Hippocampal formation (tissue), 2 donors: ENCODE measurements at places on chromosomes 13 and 19.

DNA sequence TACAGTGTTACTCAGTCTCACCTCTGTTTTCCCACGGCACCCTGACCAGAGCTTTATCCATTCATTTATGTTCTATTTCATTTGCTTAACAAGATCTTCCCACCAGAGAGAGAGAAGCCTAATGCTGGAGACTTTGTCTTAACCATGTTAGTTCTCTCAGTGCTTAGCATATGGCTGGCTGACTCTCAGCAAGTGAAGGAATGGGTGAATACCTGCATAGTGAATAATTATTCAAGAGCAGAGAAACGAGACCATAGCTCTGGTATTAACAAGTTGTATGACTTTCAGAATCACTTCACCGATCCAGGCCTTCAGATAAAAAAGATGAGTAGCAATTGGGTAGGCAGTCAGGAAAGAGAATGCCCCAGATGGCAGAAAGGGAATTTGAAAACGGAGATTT is 686.3 kb downstream of the LIG4 start:
- no peak for DNase-seq

GRCh38 chr19:30498707-30499106 is 126.5 kb downstream of the ZNF536 start:
- peak; percentile 10 for DNase-seq

DNA sequence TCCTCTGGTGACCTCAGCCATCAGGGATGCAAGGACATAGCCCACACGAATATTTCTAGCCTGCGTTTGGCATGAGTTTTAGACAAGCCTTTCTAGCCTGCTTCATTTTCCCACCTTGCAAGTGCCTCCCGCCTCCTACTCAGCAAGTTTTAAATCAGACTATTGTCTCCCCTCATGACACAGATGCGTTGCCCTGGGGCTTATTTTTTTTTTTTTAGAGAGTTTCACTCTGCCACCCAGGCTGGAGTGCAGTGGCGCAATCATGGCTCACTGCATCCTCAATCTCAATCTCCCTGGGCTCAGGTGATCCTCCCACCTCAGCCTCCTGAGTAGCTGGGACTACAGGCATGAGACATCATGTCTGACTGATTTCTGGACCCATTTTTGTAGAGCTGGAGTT is 14.6 kb downstream of the GJB2 start:
- DNase-seq, result no peak

- no peak for DNase-seq
Measured at GRCh38 chr13:40406405-40407120, 259.9 kb downstream of the FOXO1 start.

DNA sequence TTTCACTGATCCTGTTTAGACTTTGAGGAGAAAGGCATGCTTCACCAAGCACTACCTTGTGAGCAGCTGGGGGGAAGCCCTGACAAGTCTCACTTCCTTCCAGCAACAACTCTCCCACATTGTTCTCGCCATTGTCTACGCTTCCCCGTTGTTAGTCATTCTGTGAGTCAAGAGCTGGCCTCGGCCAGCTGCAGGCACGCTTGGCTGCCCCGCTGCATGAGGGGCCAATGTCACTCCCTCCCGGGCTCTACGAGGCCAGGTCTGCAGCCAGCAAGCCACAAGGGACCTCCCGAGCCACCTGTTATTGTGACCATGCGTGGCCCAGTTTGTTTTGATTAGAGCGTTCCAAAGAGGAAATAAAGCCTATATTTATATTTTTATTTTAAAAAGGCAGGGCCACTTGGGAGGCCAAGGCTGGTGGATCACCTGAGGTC is 220.9 kb downstream of the FOXO1 start:
- no peak for DNase-seq

DNA sequence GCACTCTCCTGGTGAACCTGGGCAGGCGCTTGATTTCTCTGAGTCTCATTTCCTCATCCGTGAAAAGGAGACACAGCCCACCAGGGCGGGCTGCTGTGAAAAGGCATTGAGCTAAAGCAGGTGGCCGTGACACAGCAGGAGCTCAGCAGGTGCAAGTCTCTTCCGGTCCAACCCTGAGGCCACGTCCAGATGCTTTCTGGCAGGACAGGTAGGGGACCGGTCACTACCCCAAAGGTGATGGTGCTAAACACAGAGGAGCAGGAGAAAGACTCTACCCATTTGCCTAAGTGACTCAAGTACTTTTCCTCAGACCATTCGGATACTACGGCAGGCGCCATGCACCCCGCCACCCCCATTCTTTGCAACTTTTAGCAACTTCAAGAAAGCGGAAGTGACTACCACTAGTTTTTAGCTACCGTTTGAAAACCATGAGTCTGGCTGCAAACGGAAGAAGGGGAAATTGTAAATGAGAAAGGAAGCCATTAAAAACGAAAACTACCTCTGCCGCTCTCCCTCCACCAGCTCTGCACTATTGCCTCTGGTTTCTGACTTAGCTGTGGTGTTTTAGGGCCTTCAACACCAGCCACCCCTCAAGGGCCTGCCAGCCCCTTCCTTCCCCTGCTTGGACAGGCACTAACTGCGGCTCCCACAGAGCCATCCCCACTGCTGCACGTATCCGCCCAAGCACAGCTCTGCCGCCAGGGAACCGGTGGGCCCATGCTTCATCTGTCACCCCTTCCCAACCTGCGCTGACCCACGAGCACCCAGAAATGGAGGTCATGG is 4.8 kb downstream of the PPP6R1 start:
- no peak for DNase-seq

- DNase-seq, result no peak
Measured at GRCh38 chr13:40101708-40102359, 446.4 kb downstream of the COG6 start.

DNA sequence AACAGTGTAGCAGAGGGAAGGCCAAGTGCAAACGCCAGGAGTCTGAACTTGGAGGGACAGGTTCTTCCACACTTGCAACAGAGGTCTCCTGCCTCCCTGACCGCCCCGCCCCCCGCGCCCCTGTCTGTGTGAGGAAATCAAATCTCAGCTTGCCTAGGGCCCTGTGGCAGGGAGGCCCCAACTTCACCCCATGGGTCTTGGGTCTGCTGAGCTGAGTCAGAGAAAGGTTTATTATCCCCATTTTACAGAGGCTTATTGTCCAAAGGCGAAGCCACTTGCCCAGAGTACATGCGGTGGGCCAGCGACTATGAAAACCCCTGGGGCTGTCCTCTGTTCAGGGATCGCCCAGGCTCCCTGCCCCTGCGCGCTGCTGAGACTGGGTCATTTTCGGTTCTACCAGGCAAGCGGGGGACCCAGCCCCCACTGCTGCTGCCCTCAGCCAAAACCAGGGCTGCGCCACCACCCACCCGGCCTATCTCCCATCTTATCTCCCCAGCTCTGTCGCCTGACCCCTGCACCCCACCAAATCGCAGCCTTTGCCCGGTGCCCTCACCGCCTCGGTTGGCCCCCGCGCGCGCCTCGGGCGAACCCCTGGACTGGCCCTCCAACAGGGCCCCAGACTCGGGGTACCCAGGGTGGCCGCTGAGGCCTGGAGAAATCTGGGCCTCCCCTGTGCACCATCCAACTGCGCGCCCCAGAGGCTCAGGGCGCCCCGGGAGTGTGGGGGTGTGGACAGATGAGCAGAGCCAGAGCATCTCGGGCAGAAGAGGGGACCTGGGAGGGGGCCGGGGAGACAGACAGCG is 850 bp upstream of the CERS4 start:
- peak; percentile 67 for DNase-seq

- no peak for DNase-seq
Measured at GRCh38 chr19:32708457-32708856, 11.1 kb upstream of the TDRD12 start.

GRCh38 chr19:47110521-47111005 is 3.0 kb downstream of the ZC3H4 start:
- peak; percentile 33 for DNase-seq

DNA sequence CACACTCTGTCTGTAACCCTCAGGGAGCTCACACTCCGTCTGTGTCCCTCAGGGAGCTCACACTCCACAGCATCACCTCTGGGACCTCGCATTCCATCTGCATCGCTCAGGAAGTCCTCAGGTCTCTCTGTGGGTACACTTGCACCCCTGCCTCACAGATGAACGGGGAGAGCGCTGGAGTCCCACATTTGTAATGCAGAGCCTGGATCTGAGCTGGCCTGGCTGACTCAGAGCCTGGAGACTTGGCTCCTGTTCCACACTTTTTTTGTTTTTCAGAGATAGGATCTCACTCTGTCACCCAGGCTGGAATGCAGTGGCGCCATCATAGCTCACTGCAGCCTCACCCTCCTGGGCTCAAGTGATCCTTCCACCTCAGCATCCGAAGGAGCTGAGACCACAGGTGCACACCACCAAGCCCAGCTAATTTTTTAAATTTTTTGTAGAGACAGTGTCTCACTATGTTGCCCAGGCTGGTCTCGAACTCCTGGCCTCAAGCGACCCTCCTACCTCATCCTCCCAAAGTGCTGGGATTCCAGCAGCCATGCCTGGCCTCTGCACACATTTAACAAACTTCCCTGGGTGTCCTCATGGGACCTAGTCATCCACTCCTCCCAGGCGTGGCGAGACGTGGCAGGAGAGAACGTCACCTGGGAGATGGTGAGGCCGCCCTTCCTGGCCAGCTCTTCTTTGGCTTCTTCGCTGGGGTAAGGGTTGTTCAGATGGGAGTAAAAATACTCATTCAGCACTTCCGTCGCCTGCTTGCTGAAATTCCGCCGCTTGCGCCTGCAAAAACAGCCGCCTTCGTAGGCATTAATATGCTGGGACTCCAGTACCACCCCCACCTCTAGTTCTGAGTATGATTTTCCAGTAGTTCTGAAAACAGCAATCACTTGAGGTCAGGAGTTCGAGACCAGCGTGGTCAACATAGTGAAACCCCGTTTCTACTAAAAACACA is 31.0 kb downstream of the CILP2 start:
- no peak for DNase-seq

GRCh38 chr19:988081-988480 is 3.9 kb downstream of the WDR18 start:
- DNase-seq, result no peak

GRCh38 chr13:25190256-25190655 is 18.2 kb upstream of the AMER2 start:
- DNase-seq, result no peak

- no peak for DNase-seq
Measured at GRCh38 chr19:15187026-15188007, 13.5 kb downstream of the NOTCH3 start.

DNA sequence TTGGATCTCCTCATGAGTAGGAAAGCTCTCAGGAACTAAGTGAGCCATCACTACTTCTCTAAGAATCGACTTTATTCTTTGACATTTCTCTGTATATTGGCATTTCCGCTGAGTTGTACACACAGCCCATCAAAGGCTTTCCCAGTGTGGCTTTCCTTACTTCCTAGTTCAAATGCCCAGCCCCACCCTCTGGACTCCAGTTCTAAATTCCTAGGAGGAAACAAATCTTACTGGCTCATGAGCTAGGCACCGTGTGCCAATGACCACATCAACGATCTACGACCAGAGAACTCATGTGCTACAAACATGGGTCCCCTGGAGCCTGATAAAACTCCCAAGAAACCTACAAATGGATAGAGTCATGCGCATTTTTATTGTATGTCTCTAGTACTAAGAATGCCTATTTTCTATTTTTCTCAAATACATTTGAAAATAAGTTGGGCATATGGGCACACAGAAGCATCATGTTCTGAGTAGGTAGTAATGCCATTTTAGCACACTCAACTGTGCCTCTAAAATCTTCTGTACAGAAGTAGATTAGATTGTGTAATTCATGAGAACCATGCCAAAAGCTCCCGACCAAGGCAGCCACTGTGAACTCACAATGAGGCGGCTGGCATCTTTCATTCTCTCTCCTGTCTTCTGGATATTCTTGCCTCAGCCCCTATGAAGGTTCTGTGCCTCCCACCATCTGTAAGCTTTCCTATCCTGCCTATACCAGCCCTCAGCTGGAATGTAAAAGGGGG is 10.5 kb upstream of the RAP2A start:
- DNase-seq, result peak; percentile 72

- no peak for DNase-seq
Measured at GRCh38 chr13:52969373-52969772, 59.2 kb upstream of the OLFM4 start.

- no peak for DNase-seq
Measured at GRCh38 chr13:61084988-61085387, 330.7 kb downstream of the PCDH20 start.

DNA sequence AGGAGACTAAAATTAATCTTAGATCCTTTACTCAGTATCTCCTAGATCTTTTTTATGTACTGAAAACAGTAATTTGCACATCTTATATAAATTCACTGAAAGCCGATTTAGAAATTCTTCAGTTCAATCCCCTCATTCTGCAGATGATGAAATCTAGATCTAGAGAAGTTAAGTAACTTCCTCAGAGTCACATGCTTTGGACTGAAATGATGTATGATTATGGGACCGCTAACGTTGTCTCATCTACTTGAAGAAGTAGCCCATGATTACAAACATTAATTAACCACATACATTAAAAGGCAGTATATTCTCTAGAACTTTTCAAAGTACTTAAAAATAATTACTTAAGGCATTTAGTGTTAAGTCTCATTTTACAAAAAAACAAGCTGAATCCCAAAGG is 37.8 kb downstream of the ELF1 start:
- DNase-seq, result no peak

GRCh38 chr19:10173527-10173926 is 21.2 kb downstream of the DNMT1 start:
- DNase-seq, result no peak

DNA sequence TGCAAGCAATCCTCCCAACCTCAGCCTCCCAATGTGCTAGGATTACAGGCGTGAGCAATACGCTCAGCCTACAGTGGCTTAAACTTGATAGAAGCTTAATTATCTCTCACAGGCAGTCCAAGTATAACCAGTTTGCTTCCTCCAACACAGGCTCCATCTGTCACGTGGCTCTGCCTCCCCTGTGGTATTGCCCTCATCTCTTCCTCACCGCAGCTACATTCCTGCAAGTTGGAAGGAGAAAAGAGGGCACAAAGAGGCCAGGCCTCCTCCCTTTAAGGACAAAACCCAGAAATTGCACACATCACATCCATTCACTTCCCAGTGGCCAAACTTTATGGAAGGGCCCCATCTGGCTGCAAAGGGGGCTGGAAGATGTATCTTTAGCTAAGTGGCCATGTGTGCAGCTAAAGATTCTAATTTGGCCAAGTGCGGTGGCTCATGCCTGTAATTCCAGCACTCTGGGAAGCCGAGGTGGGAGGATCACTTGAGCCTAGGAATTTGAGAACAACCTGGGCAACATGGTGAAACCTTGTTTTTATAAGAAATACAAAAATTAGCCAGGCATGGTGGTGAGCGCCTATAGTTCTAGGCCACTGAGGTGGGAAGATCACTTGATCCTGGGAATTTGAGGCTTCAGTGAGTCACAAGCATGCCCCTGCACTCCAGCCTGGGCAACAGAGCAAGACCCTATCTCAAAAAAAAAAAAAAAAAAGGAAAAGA is 3.1 kb upstream of the SDHAF1 start:
- DNase-seq, result no peak

- no peak for DNase-seq
Measured at GRCh38 chr13:112184261-112184660, 117.3 kb downstream of the SOX1 start.

- no peak for DNase-seq
Measured at GRCh38 chr13:46339035-46339666, 47.9 kb downstream of the RUBCNL start.

DNA sequence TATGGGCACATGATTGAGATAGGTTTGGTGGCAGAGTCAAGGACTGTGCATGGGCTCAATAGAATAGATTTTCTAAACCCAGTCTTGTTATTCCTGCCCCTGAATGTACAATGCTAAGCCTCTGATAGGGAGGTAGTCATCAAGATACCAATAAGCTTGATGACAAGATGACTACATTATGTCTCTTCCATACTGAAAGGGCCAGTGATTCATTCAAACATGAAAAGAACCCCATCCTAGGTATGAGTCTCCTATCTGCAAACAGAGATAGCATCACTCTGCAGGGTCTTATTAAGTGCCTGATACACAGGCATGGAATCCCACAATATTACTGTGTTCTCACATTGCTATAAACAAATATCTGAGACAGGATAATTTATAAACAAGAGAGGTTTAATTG is 40.3 kb upstream of the UFM1 start:
- DNase-seq, result no peak
